Pulmonary artery endothelial cell (primary cell): ENCODE measurements at places on chromosomes 3 and 15. TPM values are rescaled to one million over a fixed set of nuclear protein-coding genes. Genes with fewer than 3 reads are reported as not detected.

Gene BUB1B
- 26.8 and 51.2 TPM in 2 replicates for total RNA-seq

Gene KNG1
- total RNA-seq = not detected in 2 replicates

Gene ISY1
- total RNA-seq = 47.2 and 52.9 TPM in 2 replicates

Gene ANKRD34C
- not detected in 2 replicates for total RNA-seq

Gene COL7A1
- 0.13 and 0.25 TPM in 2 replicates for total RNA-seq

Gene LSAMP
- total RNA-seq = 0.07 TPM in 1 of 2 replicates, not detected in the other

Gene THBS1
- total RNA-seq = 5,210 and 8,327 TPM in 2 replicates

Gene ADGRG7
- total RNA-seq = not detected in 2 replicates

Gene RNF123
- total RNA-seq = 20.4 and 25.6 TPM in 2 replicates

Gene ABHD5
- 23.7 and 41.0 TPM in 2 replicates for total RNA-seq

Gene KLHL40
- not detected in 2 replicates for total RNA-seq

Gene GADL1
- total RNA-seq = not detected in 2 replicates

Gene ITIH1
- not detected in 2 replicates for total RNA-seq

Gene SLC12A8
- 0.20 and 0.42 TPM in 2 replicates for total RNA-seq
